T-helper 1 cell (primary cell): ENCODE measurements at places on chromosomes 5 and 9.

DNA sequence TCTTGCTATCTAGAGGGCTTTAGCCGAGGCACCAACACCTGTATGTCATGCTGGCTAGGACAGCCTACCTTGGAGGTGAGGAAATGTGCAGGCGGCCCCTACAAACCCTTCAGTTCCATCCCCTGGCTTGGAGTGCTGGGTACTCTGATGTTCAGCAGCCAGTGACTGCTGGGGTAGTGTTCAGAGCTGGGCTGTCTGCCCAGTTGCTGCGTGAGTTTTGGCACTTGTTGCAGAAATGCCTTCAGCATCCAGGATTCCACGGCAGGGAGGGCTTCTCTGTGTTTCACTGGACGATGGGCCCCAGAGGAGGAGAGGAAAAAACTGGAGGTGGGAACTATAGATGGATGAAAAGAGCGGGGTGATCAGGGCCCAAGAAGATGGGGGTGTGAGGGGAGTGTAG lies 10.4 kb downstream of the SWI5 start:
- no peak for DNase-seq

DNA sequence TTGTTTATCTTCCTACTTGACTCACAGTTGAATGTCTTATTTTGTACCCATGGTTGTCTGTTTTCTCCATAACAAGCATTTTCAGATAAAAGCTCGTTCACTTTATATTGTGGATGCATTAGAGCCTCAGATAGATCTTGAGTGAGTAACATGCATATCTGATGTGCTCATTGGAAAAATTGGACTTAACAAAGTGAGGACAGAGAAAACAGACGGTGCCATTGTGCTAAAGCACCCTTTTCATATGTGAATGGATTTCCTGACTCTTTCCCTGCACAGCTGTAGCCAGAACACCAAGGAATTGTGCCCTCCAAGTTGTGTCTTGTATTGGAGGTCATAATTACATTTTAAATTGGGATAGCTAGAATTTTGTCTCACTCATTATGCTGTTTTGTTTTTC lies 325.8 kb upstream of the MEF2C start:
- no peak for DNase-seq

DNA sequence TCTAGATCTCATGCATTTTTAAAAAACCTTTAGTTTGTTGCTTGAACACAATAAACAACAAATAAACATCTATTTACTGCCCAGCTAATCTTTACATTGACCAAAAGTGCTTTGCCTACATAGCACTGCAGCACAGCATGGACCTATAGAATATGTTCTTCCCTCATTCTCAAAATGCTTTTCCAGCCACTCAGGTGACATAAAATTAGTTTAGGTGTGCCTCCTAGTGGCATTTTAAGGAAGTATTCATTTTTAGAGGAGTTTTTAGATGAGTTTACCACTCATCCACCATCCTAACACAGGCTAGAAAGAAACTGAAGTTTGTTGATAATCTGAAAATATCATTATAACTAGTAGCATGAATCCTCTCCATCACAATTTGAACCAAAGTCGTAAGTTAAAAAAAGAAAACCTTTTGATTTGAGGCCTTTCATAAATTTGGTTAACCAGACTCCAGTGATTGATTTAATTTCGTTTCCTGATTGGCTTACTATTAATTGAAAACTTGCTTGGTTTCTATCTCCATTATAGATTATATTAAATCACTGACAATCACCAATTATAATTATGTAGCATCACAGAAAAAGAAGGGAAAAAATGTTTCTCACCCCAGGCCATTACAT lies 12.6 kb downstream of the PLGRKT start:
- DNase-seq: no peak

DNA sequence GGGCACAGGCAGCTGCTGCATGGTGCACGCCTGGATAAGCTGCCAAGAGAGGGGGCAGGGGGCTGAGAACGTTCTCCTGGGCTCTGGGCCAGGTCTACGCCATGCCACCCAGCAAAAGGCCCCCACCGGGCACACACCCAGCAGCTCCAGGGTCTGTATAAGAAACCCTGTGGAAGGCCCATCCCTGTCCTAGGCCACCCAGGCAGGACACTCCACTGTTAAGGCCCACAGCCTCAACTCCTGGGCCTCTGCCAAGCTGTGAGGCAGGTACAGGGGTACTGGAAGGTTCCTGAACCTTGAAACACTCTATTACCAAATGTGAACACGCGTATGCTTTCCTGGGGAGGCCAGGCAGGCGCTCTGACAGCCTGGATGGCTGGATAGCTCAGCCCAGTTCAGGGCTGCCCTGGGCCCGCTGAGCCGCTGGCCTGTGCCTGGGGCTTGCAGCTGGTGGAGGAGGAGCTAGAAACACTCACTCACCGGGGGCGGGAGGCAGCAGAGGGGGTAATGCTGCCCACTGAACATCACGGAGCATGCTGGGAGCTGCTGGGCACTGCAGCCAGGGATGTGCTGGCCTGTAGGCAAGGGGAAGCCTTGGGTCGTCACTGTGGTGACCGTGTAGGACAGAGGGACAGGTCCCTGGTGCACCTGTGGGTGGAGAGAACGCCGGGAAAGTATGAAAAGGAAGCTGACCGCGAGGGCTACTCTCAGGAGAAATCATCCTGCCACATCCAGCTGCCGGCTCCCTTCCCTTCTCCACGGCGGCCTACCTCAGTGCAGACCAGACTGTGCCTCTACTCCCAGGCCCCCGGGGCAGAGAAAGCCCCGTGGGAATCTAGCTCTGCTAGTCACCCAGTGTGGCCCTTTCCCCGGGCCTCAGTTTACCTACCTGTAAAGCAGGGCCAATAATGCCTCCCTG lies 6.0 kb downstream of the RNF44 start:
- no peak for DNase-seq

- DNase-seq: no peak
Measured at GRCh38 chr9:20990867-20991266, 40.6 kb downstream of the HACD4 start.

DNA sequence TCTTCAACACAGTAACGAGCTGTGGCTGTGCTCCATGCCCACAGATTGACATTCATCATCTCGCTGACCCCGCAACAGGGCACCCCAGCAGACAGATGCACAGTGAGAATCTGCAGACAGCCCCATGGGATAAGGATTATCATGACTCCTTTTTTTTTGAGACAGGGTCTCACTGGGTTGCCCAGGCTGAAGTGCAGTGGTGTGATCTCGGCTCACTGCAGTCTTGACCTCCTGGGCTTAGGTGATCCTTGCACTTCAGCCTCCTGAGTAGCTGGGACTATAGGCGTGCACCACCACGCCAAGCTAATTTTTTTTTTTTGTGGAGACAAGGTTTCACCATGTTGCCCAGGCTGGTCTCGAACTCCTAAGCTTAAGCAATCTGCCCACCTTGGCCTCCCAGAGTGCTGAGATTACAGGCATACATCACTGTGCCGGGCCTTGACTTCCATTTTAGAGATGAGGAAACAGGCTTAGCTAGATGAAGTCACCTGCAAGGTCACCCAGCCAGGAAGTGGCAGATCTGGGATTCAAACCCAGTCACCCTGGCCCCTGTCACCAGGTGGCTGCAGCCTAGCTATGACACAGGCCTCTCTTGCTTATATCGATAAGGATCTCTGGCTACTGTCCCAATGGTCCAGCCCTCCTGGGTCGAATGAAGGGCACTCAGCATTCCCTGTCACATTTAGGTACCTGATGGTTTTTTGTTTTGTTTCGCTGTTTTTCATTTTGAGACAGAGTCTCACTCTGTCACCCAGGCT lies 5.1 kb downstream of the AIF1L start:
- no peak for DNase-seq
